ENCODE measurements at places on chromosomes 2 and 18.

- no peak for DNase-seq
Measured at GRCh38 chr18:49101236-49101635, 150.5 kb upstream of the SMAD7 start.

DNA sequence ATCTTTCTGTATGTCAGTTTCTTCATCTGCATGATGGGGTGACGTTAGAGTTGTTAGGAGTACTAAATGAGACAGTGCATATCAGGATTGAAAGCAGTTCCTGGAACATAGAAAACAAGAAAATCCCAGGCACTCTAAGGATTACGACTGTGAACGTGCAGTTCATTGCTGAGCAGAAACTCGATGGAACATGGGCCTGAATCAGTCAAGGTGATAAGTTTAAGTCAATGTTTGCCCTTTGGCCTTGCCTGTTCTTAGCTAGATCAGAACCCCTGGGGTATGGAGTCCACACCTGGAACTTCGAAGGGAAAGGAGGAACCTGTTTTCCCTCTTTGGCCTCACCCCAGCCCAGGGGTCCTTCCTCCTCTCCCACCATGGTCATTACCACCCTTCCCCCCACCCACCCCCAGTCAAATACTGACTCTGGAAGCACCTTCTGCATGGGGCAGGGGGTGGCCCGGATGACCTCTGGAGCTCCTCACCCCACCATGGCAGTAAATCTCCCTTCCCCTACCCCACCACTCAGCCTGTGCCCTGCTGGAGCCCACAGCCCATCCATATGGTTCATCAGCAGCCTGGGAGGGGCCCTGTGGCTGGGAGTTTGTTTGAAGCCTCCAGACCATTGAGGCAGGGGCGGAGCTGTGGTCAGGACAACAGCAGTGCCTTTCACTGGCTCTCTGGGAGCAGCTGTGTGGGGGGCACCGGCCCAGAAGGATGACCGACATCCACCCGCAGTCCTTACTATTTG is 164.1 kb downstream of the SMAD7 start:
- DNase-seq = no peak

- DNase-seq = no peak
Measured at GRCh38 chr2:182499706-182500470, 73.1 kb upstream of the PDE1A start.

DNA sequence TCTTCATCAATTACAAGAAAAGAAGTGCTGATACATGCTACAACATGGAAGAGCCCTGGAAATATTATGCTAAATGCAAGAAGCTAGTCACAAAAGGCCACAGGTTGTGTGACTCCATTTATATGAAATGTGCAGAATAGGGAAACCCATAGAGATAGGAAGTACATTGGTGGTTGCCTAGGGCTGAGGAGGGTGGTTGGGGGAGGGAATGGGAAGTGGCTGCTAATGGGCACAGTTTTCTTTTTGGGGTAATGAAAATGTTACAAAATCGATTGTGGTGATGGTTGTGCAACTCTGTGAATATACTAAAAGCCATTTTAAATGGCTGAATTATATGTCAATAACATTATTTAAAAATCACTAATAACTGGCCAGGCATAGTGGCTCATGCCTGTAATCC is 24.3 kb upstream of the RESP18 start:
- no peak for DNase-seq

GRCh38 chr2:238502088-238502810 is 75.5 kb downstream of the ASB1 start:
- DNase-seq = no peak

- peak; percentile 87 for DNase-seq
Measured at GRCh38 chr2:109513749-109514588, 99.8 kb downstream of the SEPTIN10 start.

DNA sequence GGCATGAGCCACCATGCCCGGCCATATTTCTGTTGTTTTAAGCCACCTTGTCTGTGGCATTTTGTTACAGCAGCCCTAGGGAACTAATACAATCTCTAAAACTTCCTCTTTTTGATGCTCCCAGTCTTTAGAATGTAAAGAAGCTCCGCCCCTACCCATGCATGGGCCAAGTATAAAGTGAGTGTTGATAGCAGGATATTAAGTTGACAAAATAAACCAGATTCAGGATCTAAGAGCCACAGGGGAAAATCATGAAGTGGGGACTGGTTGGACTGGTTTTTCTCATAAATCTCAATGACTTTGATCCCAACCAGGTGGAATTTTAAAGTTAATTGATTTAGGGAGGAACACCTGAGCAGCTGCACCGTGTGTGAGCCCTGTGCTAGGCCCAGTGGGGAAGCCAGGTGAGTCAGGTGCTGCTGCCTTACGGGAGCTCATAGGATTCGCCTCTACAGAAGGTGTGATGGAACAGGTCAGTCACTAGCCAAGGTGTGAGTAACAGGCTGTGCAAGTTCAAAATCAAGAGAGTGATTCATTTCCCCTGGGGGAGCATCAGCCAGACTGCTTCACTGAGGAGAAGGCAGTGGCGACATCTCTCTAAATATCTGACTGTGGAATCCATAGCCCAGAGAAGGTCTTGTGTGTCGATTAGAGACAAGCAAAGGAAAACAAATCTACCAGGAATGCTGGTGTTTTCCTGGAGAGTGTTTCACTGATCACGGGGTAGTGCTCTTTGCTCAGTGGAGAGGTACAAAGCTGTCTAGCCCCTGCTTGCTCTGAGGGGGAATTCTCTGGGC is 63.0 kb upstream of the MSH2 start:
- DNase-seq = no peak

DNA sequence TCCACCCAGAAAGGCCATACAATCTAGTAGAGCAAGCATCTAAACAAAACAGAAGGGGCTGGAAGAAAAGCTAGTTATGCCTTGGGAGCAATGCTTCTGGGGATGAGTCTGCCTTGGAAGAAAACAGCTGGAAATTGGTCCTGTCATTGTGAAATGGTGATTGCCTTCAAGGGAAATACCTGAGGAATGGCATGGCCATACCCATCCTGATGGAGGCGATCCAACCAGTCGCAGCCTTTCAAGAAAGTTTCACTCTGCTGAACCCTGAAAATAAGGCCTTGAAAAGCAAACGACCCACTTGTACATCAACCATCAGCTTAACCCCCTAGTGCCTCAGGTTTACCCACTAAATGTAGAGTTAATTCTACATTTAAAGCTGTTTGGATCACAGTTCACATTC is 72.6 kb upstream of the PID1 start:
- no peak for DNase-seq

- no peak for DNase-seq
Measured at GRCh38 chr2:71563872-71564271, 110.5 kb downstream of the DYSF start.

- no peak for DNase-seq
Measured at GRCh38 chr2:7109533-7109885, 192.3 kb downstream of the RNF144A start.

- DNase-seq = peak; percentile 57
Measured at GRCh38 chr18:22503803-22504202, 86.1 kb upstream of the CTAGE1 start.

- no peak for DNase-seq
Measured at GRCh38 chr2:203908066-203908796, 28.3 kb upstream of the ICOS start.

DNA sequence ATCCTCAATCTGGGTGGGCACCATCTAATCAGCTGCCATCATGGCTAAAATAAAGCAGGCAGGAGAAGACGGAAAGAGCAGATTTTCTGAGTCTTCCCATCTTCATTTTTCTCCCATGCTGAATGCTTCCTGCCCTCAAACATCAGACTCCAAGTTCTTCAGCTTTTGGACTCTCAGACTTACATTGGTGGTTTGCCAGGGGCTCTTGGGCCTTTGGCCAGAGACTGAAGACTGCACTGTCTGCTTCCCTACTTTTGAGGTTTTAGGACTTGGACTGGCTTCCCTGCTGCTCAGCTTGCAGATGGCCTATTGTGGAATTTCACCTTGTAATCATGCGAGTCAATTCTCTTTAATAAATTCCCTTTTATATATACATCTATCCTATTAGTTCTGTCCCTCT is 36.6 kb downstream of the DIPK1C start:
- DNase-seq = no peak

GRCh38 chr18:45412577-45412976 is 202.7 kb upstream of the SLC14A2 start:
- no peak for DNase-seq

GRCh38 chr2:24613154-24613814 is 122.2 kb downstream of the NCOA1 start:
- DNase-seq = peak; percentile 17

DNA sequence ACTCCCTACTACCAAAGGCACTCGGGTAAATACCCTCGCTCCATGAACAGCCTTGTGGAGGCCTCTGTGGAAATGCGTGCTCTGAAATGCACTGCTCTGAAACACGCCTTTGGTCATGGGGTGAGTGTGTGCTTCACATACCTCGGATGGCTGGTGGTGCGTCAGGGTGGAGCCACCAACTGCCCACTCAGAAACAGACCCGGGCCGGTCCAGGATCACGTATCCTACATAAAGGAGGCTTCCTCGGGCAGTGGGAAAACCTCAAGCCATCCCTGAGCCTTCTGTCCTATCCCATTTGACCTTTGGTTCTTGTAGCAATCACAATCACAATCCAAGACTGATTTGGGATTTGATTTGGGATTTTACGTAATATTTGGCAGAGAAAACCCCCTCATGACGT is 53.5 kb upstream of the ZNF516 start:
- no peak for DNase-seq

DNA sequence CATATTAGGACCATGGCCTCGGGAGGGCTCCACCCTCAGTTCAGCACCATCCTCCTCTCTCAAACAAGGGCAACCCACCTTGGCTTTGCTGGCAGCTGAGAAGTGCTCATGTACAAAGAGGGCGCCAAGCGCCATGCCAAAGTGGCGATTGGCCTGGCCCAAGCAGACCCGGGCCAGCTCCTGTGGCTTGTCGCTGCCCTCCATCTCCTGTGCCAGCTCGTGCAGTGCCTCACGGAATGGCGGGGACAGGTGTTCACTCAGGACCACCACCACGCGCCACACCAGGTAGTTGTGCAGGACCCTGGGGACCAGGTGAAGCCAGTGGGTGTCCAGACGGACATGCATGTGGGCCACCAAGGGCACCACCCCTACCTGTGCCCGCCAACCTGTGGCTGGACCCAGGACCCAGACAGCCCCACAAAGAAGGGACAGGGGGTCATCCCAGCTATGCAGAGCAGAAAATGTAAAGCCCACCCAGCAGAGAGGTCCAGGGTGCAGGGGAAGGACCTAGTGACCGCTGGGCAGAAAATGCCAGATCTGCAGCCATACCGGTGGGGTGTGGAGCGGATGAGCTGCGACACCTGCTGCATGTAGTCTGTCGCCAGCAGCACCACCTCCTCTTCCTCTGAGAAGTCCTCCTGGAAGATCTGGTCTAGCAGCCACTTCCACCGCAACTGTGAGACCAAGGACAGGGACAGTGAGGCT is 3.6 kb downstream of the ECEL1 start:
- DNase-seq = no peak

DNA sequence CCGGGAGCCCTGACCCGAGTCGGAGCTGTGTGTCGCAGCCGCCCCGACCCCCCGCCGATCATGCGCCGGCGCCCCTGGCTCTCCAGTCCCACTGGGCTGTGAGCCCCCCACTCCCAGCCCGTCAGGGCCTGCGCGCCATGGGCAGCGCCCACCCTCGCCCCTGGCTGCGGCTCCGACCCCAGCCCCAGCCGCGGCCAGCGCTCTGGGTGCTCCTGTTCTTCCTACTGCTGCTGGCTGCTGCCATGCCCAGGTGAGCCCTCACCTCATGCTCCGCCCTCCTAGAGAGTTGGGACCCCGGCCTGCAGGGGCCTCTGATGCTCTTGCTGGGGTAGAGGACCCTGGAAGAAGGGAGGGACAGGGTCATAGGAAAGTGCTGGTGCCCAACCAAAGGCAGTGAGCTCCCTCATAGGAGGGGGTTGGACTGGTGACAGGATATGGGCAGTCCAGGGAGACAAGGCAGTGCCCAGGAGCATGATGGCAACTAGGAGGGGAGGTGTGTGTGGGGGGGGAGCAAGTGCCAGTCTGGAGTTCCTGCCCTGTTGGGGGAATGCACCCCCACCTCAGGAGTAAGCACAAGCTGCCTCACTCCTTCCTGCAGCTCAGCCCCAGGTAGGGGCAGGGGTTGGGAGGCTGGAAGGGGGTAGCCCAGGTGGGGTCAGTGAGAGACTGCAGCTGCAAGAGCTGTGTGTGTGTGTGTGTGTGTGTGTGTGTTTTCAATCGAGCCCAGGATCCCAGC is 375 bp downstream of the WNT10A start:
- DNase-seq = no peak

DNA sequence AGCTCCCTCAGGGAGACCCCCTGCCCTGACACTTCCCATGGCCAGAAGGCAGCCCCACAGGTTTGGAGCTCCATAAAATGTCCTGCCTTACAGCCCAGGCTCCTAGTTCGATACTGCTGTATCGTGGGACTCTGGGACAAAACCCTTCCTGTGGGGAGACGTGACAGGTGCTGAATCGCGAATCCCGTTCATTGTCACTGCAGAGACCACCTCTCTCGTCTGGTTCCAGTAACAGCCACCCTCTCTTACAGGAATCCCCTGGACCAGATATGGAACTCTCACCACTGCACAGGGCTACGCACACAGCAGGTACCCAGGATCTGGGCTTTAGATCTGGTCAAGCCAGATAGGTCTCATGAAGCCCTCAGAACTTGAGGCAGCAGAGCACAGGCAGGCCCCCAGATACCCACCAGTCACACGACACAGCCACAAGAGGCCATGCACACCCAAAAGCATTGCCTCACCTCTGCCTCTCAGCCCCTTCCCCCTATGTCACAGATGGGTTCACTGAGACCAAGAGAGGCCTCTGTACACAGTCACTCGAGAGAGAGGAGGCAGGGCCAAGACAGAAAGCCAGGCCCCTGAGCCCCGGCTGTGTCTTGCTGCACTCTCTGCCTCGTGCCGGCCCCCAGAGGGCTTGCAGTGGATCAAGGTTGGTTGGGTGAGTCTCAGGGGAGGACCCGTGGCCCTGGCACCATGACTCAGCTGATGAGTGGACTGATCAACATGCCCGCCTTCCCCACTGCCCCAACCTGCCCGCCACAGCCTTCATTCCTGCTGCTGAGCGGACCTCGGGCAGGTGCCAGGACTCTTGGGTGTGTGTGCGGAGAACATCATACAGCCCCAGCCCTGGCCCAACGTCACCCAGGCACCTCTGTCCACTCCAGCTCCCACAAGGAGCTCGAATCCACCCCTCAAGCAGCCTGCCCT is 7.6 kb downstream of the SDC1 start:
- DNase-seq = no peak

- no peak for DNase-seq
Measured at GRCh38 chr2:188322569-188323551, 31.2 kb downstream of the GULP1 start.

DNA sequence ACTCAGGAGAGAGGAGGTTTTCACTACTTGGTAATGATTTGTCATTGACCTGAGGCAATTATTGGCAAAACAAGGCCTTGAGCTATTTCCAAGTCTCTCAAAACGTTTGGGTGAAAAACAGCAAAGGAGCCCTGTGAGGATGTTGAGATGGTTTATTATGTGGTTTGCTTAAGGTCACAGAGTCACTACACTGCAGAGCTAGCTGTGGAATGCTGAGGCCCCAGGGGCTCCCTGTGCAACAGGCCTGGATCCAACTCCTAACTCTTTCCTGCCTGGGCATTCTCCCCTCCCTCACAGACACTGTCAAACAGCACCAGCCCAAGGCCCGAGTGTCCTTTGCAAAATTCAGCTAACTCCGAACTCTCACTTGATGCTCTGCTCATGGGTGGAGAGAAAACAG is 754.6 kb upstream of the SOX11 start:
- DNase-seq = no peak
